ELR (cell line): ENCODE measurements at places on chromosomes 13 and 19.

DNA sequence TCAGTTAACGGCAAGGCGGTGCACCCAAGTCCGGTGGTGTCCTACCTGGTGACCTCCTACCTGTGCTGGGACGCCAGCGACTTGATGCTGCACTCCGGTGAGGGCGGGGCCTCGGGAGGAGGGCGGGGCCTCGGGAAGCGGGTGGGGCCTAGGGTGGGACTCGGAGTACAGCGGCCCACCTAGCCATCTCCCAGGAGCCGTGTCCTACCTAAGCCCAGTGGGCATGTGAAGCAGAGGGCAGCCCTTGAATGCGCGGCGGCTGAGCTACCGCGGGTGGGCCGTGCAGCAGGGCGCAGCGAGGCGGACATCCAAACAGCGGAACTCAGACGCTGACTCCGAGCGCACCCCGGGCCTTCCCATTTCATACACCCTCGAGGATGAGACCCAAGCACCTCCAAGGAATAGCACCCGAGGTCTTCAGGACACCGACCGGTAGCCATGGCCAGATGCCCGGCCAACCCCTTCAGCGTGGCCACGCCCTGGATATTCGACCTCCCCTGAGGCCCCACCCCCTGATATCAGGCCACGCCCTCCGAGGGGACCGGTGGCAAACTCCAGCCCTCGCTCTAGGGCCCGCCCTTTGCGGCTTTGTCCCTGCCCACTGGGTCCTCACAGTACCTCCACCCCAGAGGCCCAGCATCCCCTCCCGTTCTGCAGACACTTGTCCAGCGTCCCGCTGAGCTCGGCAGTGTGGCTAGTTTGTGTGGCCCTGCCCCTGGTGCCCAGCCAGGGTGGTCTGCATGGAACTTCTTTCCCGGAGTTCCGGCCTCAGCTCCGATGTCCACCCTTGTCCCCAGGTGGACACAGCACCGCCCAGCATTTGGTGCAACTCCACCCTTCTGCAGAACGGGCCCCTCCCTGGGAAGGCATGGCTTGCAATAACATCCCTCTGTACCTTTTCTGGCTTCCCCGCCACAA, 5.4 kb downstream of the KLK1 start:
- DNase-seq, result no peak

DNA sequence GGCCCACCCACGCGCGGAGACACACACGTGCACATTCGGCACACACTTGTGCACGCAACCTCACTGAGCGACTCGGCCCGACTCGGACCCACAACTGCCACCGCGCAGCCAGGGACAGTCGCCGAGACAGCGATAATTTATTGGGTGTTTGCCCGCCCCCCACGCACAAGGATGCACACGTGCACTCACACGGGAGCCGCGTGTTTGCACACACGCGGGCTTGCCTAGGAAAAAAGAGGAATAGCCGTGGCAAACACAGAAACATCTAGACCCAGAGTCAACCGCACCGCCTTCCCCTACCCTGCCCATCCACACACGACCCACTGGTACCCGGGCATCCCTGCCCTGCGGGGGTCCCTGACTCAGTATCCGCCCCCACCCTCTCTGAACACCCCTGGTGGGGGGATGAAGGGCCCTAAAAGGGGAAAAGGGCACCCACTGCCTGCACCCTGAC, 1.1 kb upstream of the SSBP4 start:
- no peak for DNase-seq

DNA sequence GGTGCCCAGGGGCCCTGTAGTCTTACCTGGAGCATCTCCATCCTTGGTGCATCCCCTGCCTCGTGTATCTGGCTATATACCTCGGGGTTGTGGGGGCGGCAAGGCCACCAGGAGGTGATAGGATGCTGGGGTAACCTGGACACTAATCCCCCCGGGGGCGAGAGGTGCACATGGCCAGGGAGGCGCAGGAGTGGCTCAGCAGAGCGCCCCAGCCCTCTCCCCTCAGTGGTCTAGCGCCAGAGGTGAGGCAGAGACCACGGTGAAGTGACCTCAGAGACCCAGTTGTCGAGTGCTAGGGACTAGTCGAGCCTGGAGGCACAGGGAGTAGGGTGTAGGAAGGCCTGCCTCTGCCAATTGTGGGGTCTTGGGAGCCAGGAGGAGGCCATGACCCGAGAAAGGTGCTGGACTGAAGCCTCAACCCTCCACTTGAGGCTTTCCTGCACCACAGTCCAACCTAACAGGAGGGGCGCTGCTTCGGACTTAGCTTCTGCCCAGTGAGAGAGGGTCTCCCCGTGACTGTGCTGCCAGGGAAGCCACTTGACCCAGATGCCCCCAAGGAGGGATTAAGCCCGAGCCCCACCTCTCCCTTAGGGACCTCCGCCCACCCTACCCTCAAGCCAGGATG, at the start of gene LHB:
Gene LHB (minus strand): TSS at position 51 of the 625 bp plus-strand sequence. CDS start 10 bp downstream, at position 41.
- no peak for DNase-seq

DNA sequence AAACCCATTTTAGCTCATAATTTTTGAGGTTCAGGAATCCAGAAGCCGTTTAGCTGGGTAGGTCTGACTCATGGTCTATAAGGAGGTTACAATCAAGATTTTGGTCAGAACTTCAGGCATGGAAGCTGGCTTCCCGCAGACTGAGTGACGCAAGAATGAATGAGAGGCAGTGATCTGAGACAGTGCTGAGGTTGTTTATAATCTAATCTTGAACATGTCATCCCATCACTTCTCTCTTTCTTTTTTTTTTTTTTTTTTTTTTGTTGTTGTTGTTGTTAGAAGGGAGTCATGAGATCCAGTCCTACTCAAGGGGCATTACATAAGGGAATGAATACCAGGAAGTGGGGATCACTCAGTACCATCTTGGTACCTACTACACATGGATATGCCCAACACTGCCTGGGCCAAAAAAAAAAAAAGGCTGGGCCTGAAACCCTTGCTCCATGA, 217.4 kb downstream of the DLEU7 start:
- DNase-seq, result peak; percentile 77
